ENCODE measurements at places on chromosomes 4 and X. TPM values are rescaled to one million over a fixed set of nuclear protein-coding genes. Genes with fewer than 3 reads are reported as not detected.

The KCTD8 gene
- not detected for total RNA-seq

The SLC16A2 gene
- total RNA-seq, result 3.4 TPM

The PITX2 gene
- not detected for total RNA-seq

The SPANXA2 gene
- not detected for total RNA-seq

The ADGRG2 gene
- not detected for total RNA-seq

The XKRX gene
- not detected for total RNA-seq

The XIAP gene
- total RNA-seq, result 19.9 TPM

The PPP2R2C gene
- not detected for total RNA-seq

The ETDB gene
- not detected for total RNA-seq

The TMSB15A gene
- total RNA-seq, result 5.0 TPM

The MAGEC2 gene
- total RNA-seq, result not detected

The CT45A5 gene
- total RNA-seq, result not detected

The SLITRK2 gene
- 2.3 TPM for total RNA-seq

The MTCP1 gene
- total RNA-seq, result 7.6 TPM

The SYP gene
- 2.1 TPM for total RNA-seq

The VBP1 gene
- 71.9 TPM for total RNA-seq

The PAGE4 gene
- not detected for total RNA-seq

The BCLAF3 gene
- 3.3 TPM for total RNA-seq
